Activated T-cell treated with anti-CD3 and anti-CD28 coated beads, Interleukin-2, amount 50 U/mL, for 24 hours (primary cell): ENCODE measurements at places on chromosomes 11 and 22.

- no peak overlapping the region for H3K27ac ChIP-seq
- no peaks in the 10 kb centered on the region for H3K27me3 ChIP-seq
- no peak for DNase-seq
- H3K36me3 ChIP-seq, result no peaks in the 10 kb centered on the region
- no peak overlapping the region for H3K4me3 ChIP-seq
These were observed 213.1 kb upstream of the ZBED5 start for GRCh38 chr11:11070976-11071375.

DNA sequence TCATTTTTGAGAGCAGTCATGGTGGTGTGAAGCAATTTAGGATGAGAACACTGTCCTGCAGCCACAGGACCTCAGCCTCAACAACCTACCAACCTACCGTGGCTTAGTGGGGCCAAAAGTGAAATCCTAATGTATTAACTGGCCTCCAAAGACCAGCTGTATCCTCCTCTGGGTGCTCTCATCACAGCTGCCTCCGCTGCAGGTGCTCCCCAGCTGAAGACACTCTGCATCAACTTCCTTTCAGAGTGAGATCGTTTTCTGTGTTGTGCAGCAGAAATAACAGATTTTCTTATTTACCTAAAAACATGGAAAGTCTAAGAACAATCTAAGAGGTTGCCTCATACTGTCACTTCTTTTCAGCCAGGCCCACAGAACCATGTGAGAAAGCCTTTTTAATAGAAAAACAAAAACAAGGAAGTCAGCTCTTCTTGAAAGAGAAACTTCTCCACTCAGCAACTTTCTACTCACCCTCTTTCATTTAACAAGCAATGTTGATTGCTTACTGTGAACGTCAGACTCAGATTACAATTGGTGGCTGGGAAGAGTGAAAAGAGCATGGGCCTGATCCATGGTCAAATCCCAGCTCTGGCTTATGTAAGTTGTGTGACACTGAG is 136.1 kb downstream of the TENM4 start:
- no peaks in the 10 kb centered on the region for H3K36me3 ChIP-seq
- H3K27ac ChIP-seq, result no peak overlapping the region
- no peaks in the 10 kb centered on the region for H3K27me3 ChIP-seq
- H3K4me3 ChIP-seq, result no peak overlapping the region
- DNase-seq, result no peak

DNA sequence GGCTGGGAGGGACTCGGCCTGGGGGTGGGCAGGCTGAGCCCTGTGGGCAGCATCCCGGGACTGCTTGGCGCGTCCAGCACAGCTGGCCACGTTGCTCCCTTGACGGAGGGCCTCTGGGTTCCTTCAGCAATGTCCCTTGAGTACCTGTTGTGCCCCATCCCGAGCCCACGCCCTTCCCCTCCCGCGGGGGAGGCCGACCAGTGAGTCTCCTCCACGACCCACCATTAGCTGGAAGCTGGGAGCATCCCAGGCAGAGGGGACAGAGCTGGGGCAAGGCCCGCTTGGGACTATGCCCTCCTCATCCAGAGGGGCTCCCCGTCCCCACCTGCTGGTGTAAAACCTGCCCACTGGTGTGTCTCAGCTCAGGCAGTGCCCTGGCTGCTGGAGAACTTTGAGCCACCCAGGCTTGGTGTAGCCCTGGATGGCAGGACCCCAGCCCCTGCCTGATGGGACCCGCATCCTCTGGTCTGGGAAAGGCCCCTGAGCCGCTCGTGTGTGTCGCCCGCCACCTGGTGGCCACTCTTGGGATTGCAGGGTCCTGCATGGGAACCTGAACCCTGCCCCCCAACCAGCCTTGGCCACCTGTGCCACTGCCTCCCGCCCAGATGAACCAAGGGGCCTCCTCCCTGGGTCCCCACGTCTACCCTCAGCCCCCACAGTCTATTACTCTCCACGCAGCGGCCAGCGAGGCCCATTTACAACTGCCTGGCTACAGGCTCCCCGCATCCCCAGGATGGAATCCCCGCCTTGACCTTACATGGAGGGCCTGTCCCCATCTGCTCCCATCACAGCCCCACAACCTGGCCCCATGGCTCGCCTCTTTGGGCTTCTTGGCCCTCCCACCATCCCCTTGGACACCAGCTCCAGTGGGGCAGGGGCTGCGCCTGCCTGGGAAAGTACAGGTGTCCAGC is 16.6 kb upstream of the ARHGAP8 start:
- H3K4me3 ChIP-seq, result no peak overlapping the region
- H3K36me3 ChIP-seq, result peaks cover 18% of the 10 kb centered on the region
- H3K27me3 ChIP-seq, result no peaks in the 10 kb centered on the region
- H3K27ac ChIP-seq, result no peak overlapping the region

GRCh38 chr11:44018829-44019228 is 29.0 kb upstream of the ACCSL start:
- no peak overlapping the region for H3K27ac ChIP-seq
- no peak overlapping the region for H3K4me3 ChIP-seq
- no peak for DNase-seq
- H3K27me3 ChIP-seq, result peaks cover 12% of the 10 kb centered on the region

GRCh38 chr11:130429983-130430382 is 1.6 kb upstream of the ADAMTS8 start:
- no peak overlapping the region for H3K4me3 ChIP-seq
- peaks cover 12% of the 10 kb centered on the region for H3K4me1 ChIP-seq
- DNase-seq, result no peak
- no peaks in the 10 kb centered on the region for H3K36me3 ChIP-seq
- no peak overlapping the region for H3K27ac ChIP-seq
- H3K27me3 ChIP-seq, result peaks cover 53% of the 10 kb centered on the region

DNA sequence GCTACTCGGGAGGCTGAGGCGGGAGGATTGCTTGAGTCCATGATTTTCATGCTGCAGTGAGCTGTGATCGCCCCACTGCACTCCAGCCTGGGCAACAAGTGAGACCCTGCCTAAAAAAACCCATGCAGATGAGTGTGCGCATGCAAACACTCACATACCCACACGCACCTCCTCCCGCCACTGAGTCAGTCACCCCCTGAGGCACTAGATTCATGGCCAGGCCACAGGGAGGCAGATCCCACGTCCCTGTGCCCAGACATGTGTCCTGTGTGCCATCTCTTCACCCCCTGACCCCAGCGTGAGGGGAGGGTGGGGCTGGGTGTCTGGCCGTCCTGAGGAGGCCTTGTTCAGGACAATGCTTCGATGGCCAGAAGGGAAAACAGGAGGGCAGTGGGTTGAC is 15.5 kb downstream of the RELT start:
- peaks cover 13% of the 10 kb centered on the region for H3K4me1 ChIP-seq
- no peak overlapping the region for H3K27ac ChIP-seq
- DNase-seq, result no peak
- peaks cover 82% of the 10 kb centered on the region for H3K36me3 ChIP-seq
- H3K4me3 ChIP-seq, result no peak overlapping the region
- H3K27me3 ChIP-seq, result no peaks in the 10 kb centered on the region

- peaks cover 25% of the 10 kb centered on the region for H3K4me1 ChIP-seq
- no peak within 1 kb of the TSS for H3K27ac ChIP-seq
- DNase-seq, result no peak
- H3K27me3 ChIP-seq, result peaks cover 45% of the 10 kb centered on the region
These were observed at the start of gene ARHGAP42 for GRCh38 chr11:100687054-100687629. TSS of gene ARHGAP42 (plus strand) at chr11:100687288. CDS start at chr11:100687679, 391 bp downstream.

DNA sequence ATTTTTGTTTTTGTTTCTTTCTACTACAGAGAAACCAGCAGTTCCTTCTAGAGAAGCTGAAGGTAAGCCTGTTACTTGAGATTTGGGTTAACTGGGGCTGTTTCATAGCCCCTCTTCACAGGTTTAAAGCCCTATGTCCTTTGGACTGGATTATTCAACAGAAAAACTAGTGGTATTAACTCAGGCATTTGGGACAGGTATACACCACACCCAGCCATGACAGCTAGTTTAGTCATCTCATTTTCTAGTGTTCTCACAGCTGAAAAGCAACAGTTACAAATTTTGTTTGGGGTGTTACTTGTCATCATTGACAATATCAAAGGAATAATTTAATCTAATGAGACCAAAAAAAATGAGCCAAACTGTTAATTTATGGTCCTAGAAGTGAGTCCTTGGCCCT is 14.0 kb downstream of the LAYN start:
- no peak for DNase-seq
- no peak overlapping the region for H3K27ac ChIP-seq
- peaks cover 15% of the 10 kb centered on the region for H3K36me3 ChIP-seq
- peaks cover 12% of the 10 kb centered on the region for H3K27me3 ChIP-seq
- no peaks in the 10 kb centered on the region for H3K4me1 ChIP-seq
- H3K4me3 ChIP-seq, result no peak overlapping the region

- peaks cover 7% of the 10 kb centered on the region for H3K27me3 ChIP-seq
- DNase-seq, result no peak
- H3K4me1 ChIP-seq, result no peaks in the 10 kb centered on the region
- H3K27ac ChIP-seq, result no peak overlapping the region
- no peaks in the 10 kb centered on the region for H3K36me3 ChIP-seq
- no peak overlapping the region for H3K4me3 ChIP-seq
These were observed 51.7 kb upstream of the PRODH start for GRCh38 chr22:18987765-18988164.

DNA sequence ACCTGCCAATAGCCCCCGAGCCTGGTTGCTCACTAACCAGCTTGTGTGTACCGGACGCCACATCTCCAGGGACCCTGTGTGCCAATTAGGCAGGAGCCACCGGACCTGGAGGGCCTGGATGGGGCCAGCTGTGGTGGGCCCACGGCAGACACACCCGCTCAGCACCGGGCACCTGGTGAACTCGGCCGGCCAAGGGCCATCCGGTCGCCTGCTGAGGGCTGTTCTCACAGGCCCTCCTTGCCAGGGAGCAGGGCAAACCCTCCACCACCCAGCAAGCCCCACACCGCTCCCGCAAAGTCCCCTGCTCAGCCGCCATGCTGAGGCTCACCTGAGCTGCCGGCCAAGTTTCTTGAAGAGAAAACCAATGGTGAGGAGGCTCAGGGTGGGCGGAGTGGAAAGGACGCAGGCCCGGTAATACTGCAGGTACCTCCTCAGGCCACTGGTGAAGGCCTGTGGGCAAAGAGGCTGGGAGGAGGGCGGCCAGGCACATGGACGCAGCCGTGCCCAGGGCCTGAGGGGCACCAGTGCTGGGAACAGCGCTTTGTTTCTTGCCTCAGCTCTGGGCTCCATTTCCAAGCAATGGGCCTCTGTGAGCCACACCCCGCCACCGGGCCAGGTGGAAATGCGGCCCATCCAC is 17.1 kb downstream of the TUBGCP6 start:
- H3K4me1 ChIP-seq, result peaks cover 2% of the 10 kb centered on the region
- no peaks in the 10 kb centered on the region for H3K27me3 ChIP-seq
- DNase-seq, result no peak
- peaks cover 69% of the 10 kb centered on the region for H3K36me3 ChIP-seq
- H3K4me3 ChIP-seq, result no peak overlapping the region
